ENCODE measurements at places on chromosomes 2 and 18. TPM values are rescaled to one million over a fixed set of nuclear protein-coding genes. Genes with fewer than 3 reads are reported as not detected.

The DSG1 gene
- not detected for total RNA-seq

The CYS1 gene
- total RNA-seq, result 3.2 TPM

The GPR45 gene
- 0.17 TPM for total RNA-seq

The TACR1 gene
- total RNA-seq, result not detected

The GKN2 gene
- not detected for total RNA-seq

- DNase-seq, result no peak
These were observed 44.1 kb downstream of the NCK2 start for GRCh38 chr2:105788670-105789290.

DNA sequence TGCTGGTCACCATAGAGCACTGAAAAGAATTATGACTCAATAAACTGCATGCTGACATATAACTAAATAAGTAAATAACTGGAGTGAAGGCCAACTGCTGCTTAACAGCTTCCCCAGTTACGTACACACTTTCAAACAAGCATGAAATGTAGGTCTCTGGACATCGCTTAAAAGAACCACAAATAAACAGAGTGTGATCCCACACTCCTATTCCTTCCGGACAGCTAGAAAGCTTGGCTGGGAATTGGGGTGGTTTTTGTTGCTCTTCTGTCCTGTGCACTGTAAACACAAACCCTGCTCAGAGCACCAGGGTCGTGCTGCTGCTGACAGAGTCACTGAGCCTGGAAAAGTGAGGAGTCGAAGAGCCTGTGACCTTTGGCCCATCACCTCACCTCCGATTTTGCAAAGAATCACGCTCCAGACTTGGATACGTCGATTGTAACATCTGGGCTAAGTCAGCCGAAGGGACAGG is 162.7 kb upstream of the NT5C1B start:
- no peak for DNase-seq

- DNase-seq, result peak; percentile 12
These were observed 36.3 kb downstream of the OSGEPL1 start for GRCh38 chr2:189726271-189726670.

DNA sequence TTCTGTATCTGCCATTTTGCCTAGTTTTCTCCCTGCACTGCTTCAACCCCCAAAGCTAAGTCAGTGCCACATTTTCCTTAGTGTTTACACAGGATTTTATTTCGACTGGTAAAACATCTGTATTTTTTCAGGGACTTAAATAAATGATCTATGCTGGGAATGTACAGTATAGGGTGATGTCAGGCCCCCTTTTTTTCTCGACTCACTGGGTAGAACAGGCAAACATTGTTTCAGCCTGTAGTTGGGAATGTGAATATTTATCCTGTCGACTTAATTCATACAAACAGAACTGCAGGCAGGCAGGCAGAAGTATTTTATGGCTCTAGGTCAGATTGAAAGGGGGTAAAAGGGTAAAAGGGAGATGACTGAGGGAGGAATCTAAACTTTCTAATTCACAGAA is 123.5 kb upstream of the ZFP36L2 start:
- DNase-seq, result no peak

GRCh38 chr2:240576036-240576435 is 7.8 kb downstream of the RNPEPL1 start:
- no peak for DNase-seq

- no peak for DNase-seq
These were observed 207.1 kb downstream of the ZNF521 start for GRCh38 chr18:25144820-25145219.

- no peak for DNase-seq
These were observed 2.4 kb upstream of the GPC1 start for GRCh38 chr2:240432820-240433801.

DNA sequence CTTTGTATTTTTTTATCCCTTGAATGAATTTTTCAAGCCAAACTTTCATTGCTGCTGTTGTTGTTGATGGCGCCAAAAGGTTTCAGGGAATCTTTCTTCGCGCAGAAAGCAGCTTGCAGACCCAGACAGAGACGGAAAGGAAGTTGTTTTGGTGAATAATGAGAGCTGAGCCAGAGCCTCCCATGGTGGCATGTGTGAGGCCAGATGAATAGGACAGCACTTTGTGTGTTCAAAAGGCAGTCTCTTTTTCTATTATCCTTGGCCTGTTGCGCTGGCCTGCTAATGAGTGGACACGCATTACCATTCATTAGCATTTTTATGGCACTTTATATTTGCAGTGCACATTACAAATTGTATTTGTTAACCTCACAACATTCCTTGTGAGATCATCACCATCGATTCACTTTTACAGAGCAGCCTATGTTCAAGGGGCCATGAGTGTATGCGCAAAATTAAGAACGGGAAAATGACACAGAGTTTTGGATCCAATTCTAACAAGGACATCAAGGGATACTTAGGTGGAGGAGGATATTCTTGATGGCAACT is 754.7 kb downstream of the BCL11A start:
- DNase-seq, result no peak

GRCh38 chr2:120611961-120612360 is 123.7 kb upstream of the GLI2 start:
- no peak for DNase-seq
